Inflammatory macrophage treated with lipopolysaccharide for 1 hour (primary cell): ENCODE measurements at places on chromosomes 16 and 17.

DNA sequence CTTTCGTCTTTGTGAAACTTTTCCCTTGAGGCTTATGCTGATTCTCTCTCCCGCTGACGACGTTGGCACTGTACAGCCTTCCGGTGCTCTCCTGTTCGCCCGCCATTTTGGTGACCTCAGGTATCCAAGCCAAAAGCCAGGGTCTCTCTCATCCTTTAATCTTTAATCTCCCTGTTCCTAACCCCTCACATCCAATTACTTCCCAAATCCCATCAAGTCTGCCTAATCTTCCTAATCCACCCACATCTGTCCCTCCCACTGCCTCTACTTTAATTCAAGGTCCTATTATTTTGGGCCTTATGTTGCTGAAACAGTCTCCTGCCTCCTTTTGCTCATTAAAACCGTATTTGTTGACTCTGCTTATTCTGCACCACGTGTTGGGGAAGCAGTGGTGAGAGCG, 7.3 kb downstream of the WRAP53 start:
- no peak for DNase-seq

- no peak for DNase-seq
Measured at GRCh38 chr16:76943921-76944320, 247.1 kb upstream of the MON1B start.

DNA sequence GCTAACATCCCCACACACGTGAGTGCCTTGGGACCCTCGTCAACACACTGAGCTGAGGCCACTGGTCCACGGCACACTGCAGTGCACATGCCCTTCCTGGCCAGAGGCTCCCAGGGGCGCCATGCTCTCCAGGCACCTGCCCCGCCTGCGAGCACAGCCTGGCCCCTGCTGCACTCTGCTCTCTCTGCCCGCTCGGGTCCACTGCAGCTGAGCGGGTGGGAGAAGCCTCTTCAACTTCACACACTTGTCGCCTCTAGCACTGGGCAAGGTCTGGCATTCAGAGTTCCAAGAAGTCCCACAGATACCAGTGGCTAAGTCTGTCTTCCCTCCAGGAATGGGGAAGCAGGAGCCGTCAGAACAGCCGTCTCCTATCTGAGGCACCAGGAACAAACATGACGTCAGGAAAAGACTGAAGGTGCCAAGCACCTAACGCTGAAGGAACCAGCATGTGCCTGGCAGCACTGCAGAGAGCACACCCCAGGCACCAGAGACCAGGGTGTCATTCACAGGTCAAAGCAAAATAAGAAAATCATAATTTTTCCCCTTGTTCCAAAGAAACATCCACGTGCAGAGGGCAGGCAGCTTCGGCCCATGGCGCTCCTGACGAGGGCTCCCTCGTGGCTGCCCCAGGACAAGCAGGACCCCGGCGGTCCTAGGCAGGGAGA, 82.9 kb downstream of the ZNF778 start:
- DNase-seq = no peak

DNA sequence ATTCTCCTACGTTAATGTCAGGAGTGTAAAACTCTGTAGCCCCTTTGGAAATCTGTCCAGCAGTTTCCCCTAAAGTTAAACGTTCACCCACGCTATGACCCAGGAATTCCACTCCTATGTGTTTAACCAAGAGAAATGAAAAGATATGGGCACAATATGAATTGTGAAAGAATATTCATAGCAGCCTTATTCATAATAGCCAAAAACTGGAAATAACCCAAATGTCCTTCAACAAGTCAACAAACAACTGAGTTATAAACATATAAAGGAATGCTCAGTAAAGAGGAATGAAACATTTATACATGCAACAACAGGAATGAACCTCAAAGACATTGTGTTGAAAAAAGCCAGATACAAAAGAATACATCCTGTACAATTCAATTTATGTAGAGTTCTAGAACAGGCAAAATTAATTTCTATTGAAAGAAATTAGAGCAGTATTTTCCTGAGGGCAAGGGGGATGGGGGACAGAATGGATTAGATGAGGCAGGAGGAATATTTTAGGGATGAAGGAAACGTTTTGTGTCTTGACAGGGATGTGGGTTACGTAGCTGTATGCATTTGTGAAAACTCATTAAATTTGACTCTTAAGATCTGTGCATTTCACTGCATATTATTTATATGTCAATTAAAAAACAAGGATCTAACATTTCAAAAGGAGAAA, 286.7 kb upstream of the CDH5 start:
- DNase-seq = no peak

DNA sequence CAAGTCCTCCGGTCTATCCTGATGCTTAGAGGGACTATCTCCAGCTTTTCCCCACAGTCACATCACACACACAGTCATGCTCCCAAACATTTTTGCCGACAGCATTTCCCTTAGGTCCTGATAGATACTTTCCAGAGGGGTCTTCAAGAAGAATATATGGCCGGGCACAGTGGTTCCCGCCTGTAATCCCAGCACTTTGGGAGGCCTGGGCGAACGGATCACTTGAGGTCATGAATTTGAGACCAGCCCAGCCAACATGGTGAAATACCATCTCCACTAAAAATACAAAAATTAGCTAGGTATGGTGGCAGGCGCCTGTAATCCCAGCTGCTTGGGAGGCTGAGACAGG, 4.3 kb upstream of the GIP start:
- DNase-seq = no peak

GRCh38 chr17:13353590-13353989, 248.1 kb downstream of the HS3ST3A1 start:
- DNase-seq = no peak

- no peak for DNase-seq
Measured at GRCh38 chr17:15917438-15918027, 27.4 kb upstream of the ADORA2B start.

DNA sequence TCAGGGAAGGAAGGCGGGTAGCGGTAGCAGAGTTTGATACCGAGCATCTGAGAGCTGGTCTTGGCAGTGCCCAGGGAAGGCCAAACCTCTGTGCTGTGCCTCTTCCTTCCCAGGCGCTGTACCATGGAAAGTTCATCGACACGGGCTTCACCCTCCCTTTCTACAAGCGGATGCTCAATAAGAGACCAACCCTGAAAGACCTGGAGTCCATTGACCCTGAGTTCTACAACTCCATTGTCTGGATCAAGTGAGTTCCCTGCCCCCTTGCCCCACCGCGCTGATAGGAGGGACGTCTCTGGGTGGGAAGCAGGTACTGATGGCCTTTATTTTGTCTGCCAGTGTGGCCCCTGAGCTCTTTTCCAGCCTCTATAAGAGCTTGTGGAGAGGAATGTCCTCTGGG, 15.4 kb upstream of the CLEC18A start:
- DNase-seq = no peak

DNA sequence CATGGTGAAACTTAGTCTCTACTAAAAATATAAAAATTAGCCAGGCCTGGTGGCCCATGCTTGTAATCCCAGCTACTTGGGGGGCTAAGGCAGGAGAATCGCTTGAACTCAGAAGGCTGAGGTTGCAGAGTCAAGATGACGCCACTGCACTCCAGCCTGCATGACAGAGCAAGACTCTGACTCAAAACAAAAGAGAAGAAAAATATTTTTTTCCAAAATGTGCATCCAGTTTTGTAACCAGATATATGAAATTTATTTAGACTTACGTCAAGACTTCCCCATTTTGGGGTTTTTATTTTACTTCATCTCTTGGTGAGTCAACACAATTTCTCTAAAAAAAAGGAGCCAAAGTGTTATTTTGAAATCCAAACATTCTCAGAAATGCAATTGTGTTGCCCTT, 5.5 kb upstream of the TM4SF5 start:
- DNase-seq = peak; percentile 98

GRCh38 chr16:2519711-2520080, 475 bp upstream of the AMDHD2 start:
- no peak for DNase-seq

- no peak for DNase-seq
Measured at GRCh38 chr16:456891-457483, 31.5 kb downstream of the RAB11FIP3 start.
